ENCODE measurements at places on chromosomes 5 and 9. TPM values are rescaled to one million over a fixed set of nuclear protein-coding genes. Genes with fewer than 3 reads are reported as not detected.

The NDUFA8 gene
- total RNA-seq = 53.3 TPM

- peaks cover 35% of the 10 kb centered on the region for H3K27me3 ChIP-seq
- DNase-seq = no peak
- H3K27ac ChIP-seq = no peak overlapping the region
- H3K36me3 ChIP-seq = no peaks in the 10 kb centered on the region
- H3K4me1 ChIP-seq = peaks cover 8% of the 10 kb centered on the region
- H3K4me3 ChIP-seq = no peak overlapping the region
Measured at GRCh38 chr5:14148483-14148882, 5.3 kb downstream of the TRIO start.

- no peaks in the 10 kb centered on the region for H3K4me1 ChIP-seq
- no peak overlapping the region for H3K27ac ChIP-seq
- no peak for DNase-seq
- no peak overlapping the region for H3K4me3 ChIP-seq
Measured at GRCh38 chr9:134886413-134886913, 5.9 kb downstream of the FCN2 start.

DNA sequence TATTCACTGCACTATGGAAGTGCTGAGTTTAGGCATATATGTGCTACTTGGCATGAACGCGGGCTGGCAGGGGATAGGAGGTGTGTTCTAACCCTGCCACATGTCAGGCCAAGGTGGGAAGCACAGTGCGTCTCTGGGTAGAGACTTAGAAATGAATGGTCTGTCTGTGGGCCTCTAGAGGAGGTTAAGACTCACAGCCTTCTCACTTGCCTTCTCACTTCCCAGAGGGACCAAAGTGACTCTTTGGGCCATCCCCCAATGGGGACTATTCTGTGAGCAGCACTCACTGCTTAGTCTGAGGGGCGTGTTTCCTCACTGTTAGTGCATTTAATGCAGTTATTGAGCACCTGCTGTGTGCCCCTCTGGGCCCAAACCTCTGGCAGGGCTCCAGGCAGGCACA lies 2.4 kb upstream of the PITX1 start:
- no peak overlapping the region for H3K4me3 ChIP-seq
- no peaks in the 10 kb centered on the region for H3K36me3 ChIP-seq
- peaks cover 24% of the 10 kb centered on the region for H3K4me1 ChIP-seq
- H3K27me3 ChIP-seq = peaks cover 71% of the 10 kb centered on the region

All from activated CD4-positive, alpha-beta memory T cell treated with anti-CD3 and anti-CD28 coated beads for 36 hours (primary cell).